ENCODE measurements at places on chromosomes 6 and 20. TPM values are rescaled to one million over a fixed set of nuclear protein-coding genes. Genes with fewer than 3 reads are reported as not detected.

The DEFB114 gene
- total RNA-seq: not detected

The SMPDL3A gene
- total RNA-seq: 2.0 TPM

The SOX18 gene
- total RNA-seq: not detected

The DNAH8 gene
- 0.09 TPM for total RNA-seq

DNA sequence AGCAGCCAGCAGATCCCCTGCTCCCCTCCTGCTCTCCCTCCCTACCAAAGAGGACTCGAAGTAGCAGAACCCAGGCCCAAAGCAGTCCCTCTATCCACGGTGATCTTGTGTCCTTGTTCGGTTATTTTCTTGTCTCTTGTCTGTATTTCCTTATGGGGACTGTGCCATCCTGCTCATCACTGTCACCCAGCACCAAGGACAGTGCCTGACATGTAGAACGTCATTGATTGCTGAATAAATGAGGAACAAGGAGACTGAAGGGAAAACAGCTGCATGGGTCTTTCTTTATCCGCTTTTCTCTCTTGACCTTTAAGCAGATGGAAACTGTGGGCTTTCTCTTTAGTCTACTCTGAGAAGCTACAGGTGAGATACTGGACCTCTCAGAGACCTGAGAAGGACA lies 29.4 kb upstream of the ZNF831 start:
- peak; percentile 14 for DNase-seq

DNA sequence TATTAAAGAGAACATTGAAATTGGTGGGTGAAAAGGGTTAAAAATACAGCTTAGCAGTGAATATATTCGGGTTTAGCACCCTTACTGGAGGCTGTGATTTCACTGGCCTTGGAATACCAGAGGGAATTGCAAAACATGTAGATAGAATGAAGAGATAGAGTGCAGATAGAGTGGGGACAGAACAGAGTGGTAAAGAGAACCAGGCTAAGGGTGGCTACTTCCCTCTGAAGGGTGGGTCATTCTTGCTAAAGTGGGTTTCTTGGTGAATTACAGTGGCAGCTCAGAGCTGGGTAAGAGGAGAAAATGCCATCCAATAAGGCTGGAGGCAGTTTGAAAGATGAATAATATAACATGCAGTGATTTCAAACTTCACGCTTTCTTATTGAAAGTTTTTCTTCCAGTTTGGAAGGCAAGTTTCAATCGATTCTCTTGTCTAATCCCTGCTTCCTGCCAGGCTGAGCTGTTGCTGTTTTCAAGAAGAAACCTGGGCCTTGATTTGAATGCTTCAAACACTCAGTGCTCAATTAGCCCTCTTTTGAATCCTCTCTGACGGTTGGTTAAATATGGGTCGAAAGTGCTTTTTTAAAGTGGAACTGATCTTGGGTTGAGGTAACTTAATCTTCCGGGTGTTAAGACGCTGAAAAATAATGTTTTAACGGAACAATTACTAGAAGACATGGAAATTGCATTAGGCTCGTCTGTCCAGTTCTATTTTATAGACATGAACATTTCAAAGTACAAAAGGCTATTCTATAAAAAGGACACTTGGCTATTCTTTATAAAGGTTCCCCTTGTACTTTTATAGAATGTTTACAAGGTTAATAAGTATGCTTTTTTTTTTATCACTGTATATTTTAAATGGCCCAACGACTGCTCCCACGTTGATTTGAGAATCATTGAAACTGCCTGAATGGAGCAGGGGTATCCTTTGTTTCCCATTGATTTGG lies 203.3 kb downstream of the BCAS1 start:
- DNase-seq: peak; percentile 55

GRCh38 chr20:46291401-46291800 lies 16.9 kb downstream of the CDH22 start:
- DNase-seq: no peak

DNA sequence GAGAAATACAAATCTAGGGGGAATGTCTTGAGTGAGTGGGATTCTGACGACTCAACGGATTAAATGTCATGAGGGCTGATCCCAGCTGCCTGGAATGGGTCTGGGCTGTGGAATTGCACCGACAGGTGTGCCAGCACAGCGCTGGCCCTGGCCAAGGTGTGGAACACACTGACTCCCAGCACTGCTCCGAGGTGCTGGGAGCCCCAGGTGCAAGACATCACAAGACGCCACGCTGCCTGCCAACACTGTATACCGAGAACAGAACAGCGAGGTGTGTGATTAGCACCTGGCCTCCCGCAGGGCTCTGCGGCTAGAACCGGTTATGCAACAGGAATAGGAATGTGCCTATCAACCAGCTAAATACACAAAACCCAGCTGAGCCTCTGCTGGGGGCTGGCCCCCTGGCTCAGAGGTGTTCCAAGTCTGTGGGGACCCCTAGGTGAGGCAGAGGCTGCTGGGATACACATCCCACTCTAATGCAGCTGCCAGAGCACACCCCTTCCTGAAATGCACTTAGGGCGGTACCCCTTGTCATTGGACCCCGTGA lies 24.8 kb upstream of the APMAP start:
- no peak for DNase-seq
